ENCODE measurements at places on chromosomes 3 and 15. TPM values are rescaled to one million over a fixed set of nuclear protein-coding genes. Genes with fewer than 3 reads are reported as not detected.

The CLDN1 gene
- not detected for total RNA-seq

The TMEM207 gene
- not detected for total RNA-seq

The SNTN gene
- total RNA-seq = not detected

The GRK7 gene
- total RNA-seq = 0.14 TPM

The COMMD4 gene
- 38.8 TPM for total RNA-seq

The HOMER2 gene
- 4.0 TPM for total RNA-seq

The GOLGA6L10 gene
- total RNA-seq = 1.2 TPM

The CTXN2 gene
- total RNA-seq = not detected

The TRIM42 gene
- total RNA-seq = not detected

The CD86 gene
- 2.1 TPM for total RNA-seq

The IL17RD gene
- total RNA-seq = 0.08 TPM

The IGDCC3 gene
- total RNA-seq = not detected

The OR5K1 gene
- not detected for total RNA-seq

The BOC gene
- not detected for total RNA-seq

The TXNRD3 gene
- 0.80 TPM for total RNA-seq

The ASB14 gene
- total RNA-seq = not detected

The PLSCR4 gene
- not detected for total RNA-seq

The TRH gene
- not detected for total RNA-seq

The XRN1 gene
- 141 TPM for total RNA-seq

The ZPLD1 gene
- total RNA-seq = not detected

Measured in natural killer cell (primary cell).